ENCODE measurements at places on chromosomes 7 and 10. TPM values are rescaled to one million over a fixed set of nuclear protein-coding genes. Genes with fewer than 3 reads are reported as not detected.

Gene SYNPO2L
- not detected for total RNA-seq

Gene BNIP3
- total RNA-seq = 29.8 TPM

Gene GNGT1
- total RNA-seq = not detected

Gene BTAF1
- total RNA-seq = 69.1 TPM

Gene SBDS
- total RNA-seq = 72.2 TPM

Gene ZMYND11
- 61.1 TPM for total RNA-seq

Gene ANK3
- total RNA-seq = 80.0 TPM

Gene SSC4D
- not detected for total RNA-seq

Gene CRHR2
- total RNA-seq = not detected

Gene NAT16
- total RNA-seq = not detected

Gene NKX2-3
- not detected for total RNA-seq

Gene GPR85
- total RNA-seq = not detected

Gene DGKI
- total RNA-seq = not detected

Gene FZD1
- 0.09 TPM for total RNA-seq

Gene BRAF
- 52.5 TPM for total RNA-seq

Gene PRTFDC1
- total RNA-seq = 0.23 TPM

Gene ZPBP
- total RNA-seq = not detected

Gene HOXA6
- total RNA-seq = not detected

Gene TBXAS1
- 16.6 TPM for total RNA-seq

Gene INMT
- 1.2 TPM for total RNA-seq

Gene CPA2
- total RNA-seq = not detected

Gene AGAP6
- 20.2 TPM for total RNA-seq

Gene SLK
- total RNA-seq = 31.1 TPM

Gene AKR1D1
- total RNA-seq = not detected

Gene CLDN4
- not detected for total RNA-seq

Gene PON3
- total RNA-seq = not detected

Gene ITPRIP
- total RNA-seq = 15.7 TPM

Gene ECD
- 31.1 TPM for total RNA-seq

Gene PDZD7
- total RNA-seq = 1.8 TPM

Gene NOBOX
- total RNA-seq = not detected

Gene OR2A42
- total RNA-seq = not detected

Gene NUTM2D
- 4.9 TPM for total RNA-seq

Gene CACUL1
- total RNA-seq = 32.1 TPM

Gene CCDC126
- total RNA-seq = 17.7 TPM

Gene CALHM3
- not detected for total RNA-seq

Gene PRPS1L1
- total RNA-seq = not detected

Gene CARD11
- 136 TPM for total RNA-seq

Gene KCP
- 0.39 TPM for total RNA-seq

Gene CASD1
- total RNA-seq = 27.3 TPM

Gene KLF14
- total RNA-seq = not detected

Gene TAS2R3
- 5.6 TPM for total RNA-seq

Gene CFAP70
- total RNA-seq = 3.8 TPM

Gene KCNMA1
- not detected for total RNA-seq

Gene ANKRD30A
- not detected for total RNA-seq

Gene NPC1L1
- total RNA-seq = 0.19 TPM

All from CD4-positive, alpha-beta memory T cell (primary cell).